NCI-H2171 treated with DMSO at 0.1 percent for 48 hours (cell line): ENCODE measurements at places on chromosomes 16 and 17.

DNA sequence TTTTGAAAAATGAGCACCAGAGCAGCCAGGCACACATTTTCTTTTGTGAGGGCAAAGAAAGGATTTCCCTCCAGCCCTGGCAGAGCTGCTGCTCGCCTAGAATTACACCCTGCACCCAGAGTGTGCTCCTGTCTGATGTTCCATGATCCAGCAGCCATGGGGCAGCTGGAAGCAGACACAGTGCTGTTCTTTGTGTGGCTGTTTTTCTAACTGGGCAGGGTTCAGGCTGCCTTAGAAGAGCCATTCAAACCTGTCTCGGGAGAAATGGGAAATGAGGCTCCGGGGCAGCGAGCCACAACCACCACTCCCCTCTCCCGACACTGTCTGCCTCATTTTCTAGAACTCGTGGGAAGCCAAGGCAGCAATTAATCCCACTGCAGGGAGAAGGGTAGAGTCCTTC is 28.9 kb downstream of the LITAF start:
- DNase-seq, result no peak

DNA sequence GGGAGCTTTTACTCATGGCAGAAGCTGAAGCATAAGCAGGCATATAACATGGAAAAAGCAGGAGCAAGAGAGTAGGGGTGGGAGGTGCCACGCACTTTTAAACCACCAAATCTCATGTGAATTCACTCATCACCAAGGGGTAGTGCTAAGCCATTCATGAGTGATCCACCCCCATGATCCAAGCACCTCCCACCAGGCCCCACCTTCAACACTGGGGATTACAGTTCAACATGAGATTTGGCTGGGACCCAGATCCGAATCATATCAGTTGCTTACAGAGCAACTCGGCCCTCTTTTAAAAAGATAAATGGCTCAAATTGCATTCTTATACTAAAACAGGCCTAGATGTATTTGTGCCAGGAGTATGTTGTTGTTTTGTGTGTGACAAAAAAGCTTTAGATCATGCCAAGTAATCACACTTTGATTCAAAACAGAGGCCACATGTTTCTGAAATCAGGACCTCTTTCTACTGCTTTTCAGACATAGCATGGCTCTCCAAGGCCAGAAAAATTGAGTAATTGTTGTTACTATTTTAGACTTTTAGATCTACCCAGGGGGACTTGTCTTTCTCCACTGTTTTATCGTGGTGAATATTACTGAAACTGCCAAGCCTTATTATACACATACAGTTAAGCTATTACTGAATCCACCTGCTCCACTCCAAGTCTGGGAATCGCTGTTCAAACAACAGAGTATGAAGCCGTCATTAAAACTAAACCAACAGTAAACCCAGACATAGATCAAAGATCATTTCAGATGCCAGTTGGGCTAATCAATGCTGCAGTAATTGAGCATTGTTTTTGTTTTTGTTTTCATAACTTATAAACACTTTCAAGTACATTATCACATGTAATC is 163.3 kb downstream of the KCNJ2 start:
- DNase-seq, result no peak

GRCh38 chr17:2157081-2157480 is 102.2 kb downstream of the HIC1 start:
- no peak for DNase-seq

DNA sequence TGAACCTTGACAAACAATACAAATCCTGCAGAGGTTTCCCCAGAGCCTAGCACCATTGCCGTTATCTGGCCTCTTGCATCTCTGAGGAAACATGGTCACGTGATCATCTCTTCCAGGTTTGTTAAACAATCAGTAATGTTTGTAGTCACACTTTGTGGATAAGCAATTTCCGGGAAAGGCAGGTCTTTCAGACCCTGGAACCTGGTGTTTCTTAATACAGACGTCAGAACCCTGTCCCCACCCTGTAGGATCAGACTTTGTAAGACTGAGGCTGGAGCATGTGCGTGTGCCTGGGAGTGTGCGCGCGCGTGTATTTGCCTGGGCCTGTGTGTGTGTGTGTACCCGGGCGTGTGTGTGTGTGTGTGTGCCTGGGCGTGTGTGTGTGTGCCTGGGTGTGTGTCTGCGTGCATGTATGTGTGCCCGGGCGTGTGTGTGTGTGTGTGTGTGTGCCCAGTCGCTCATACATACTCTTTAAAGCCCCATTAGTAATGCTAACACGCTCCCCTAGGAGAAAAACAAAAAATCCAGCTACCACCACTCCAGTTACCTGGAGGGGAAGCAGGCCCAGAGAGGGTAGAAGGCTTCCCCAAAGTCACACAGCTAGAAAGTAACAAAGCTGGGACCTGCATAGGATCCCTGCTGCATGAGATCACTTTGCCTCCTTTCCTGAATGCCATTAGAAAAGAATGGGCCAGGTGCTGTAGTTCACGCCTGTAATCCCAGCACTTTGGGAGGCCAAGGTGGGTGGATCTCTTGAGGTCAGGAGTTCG is 5.3 kb downstream of the CTNS start:
- no peak for DNase-seq

GRCh38 chr16:89902980-89903379 is 15.7 kb upstream of the MC1R start:
- no peak for DNase-seq

DNA sequence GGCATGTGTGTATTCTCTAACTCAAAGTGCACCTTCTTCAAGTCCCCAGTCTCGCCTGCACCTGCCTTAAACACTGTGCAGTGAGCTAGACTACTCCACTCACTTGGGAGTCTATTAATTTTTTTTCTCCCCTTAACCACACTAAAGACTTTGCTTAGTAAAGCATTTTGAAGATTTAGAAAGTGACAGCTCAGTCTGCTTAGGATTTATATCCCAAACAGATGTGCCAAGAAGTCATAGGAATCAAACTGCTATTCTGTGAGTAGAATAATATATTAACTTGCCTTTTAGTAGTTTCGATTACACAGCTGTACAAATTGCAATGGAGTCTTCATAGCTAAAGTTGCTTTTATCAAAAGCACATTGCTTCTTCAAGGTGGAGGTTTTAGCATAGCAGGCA is 47.2 kb upstream of the MED13 start:
- no peak for DNase-seq
